ENCODE measurements at places on chromosomes 5 and 9. TPM values are rescaled to one million over a fixed set of nuclear protein-coding genes. Genes with fewer than 3 reads are reported as not detected.

EIF4E1B gene
- not detected for total RNA-seq

FGD3 gene
- 14.7 TPM for total RNA-seq

TMEM171 gene
- not detected for total RNA-seq

SCGB3A2 gene
- total RNA-seq = not detected

RMND5B gene
- total RNA-seq = 50.0 TPM

PAPPA gene
- not detected for total RNA-seq

Data from HT-29 (cell line).